ENCODE measurements at places on chromosomes 3 and 15.

GRCh38 chr3:5197470-5198312 is 10.2 kb downstream of the EDEM1 start:
- DNase-seq, result peak; percentile 22

GRCh38 chr3:101123081-101123480 is 129.9 kb upstream of the ABI3BP start:
- DNase-seq, result no peak

GRCh38 chr3:106227068-106227467 is 358.3 kb upstream of the CBLB start:
- no peak for DNase-seq

DNA sequence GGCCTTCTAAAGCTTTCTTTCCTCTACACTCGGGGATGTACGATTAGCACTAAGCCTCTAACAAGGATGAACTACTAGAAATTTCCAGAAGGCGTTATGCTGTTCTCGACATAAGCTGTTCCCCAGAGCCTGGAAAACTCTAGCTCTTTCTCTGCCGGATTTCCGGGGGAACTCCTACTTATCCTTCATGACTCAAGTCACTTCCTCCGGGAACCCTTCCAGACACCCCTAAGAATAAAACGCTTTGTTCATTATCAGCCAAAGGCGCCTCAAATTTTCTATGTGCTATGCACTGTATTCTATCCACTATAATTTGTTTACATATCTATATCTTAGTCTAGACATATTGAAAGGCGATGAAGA is 455 bp upstream of the SNAP23 start:
- no peak for DNase-seq

- DNase-seq, result no peak
These were observed 74.1 kb upstream of the RNF7 start for GRCh38 chr3:141663993-141664392.

DNA sequence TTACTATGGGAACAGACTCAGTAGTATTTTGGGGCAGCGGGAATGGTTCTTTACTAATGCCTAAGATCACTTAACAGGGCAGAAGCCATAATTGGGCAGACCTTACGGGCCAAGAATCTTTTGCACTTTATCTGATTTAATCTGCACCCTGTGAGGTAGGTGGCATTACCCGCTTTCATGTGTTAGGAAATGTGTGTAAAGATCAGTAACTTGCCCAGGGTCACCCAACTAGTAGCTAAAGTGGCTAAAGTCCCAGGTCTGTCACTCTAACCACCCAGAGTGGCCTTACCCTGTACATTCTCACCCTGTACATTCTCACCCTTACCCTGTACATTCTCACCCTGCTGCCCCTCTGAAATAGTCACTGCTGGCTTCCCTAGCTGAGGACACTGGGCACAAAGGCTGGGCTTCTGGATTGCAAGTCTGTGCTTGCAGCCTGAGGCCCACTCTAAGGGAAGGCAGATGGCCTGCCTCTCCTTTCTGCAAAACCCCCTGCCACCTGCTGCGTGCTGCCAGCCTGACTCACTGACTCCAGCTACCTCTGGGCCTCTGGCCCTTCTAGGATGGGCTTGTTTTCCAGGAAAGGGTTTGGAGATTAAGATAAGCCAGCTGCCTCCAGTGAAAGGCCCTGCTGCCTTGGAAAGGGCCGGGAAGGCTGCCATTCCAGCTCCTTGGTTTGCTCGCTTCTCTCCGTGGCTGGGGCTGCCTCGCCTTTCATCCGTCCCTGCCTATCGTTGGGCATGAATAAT is 37.5 kb upstream of the MYZAP start:
- no peak for DNase-seq

DNA sequence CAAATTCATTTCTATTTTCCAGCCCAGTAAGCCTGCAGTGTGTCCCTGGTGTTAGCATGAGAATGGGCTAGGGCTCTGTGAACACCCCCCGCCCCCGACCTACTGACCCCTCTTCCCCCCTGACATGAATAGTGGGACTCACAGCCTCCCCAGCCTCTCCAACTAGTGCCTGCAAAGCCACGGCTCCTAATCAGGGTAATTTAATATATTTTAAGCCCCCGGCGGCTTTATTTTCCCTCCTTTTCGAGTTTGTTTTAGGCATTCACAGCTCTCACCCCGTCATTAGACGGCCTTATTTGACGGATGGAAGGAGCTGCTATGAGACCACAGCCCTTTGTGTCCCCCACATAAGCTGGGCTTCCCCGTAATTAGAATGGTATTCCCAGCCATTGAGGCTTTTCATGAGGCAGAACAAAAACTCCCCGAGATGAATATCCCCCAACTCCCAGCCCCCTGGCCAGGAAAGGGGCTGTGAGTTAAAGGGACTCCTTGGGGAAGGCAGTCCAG is 78.3 kb upstream of the POLG start:
- DNase-seq, result no peak

GRCh38 chr3:191068946-191069813 is 129.9 kb upstream of the OSTN start:
- no peak for DNase-seq

DNA sequence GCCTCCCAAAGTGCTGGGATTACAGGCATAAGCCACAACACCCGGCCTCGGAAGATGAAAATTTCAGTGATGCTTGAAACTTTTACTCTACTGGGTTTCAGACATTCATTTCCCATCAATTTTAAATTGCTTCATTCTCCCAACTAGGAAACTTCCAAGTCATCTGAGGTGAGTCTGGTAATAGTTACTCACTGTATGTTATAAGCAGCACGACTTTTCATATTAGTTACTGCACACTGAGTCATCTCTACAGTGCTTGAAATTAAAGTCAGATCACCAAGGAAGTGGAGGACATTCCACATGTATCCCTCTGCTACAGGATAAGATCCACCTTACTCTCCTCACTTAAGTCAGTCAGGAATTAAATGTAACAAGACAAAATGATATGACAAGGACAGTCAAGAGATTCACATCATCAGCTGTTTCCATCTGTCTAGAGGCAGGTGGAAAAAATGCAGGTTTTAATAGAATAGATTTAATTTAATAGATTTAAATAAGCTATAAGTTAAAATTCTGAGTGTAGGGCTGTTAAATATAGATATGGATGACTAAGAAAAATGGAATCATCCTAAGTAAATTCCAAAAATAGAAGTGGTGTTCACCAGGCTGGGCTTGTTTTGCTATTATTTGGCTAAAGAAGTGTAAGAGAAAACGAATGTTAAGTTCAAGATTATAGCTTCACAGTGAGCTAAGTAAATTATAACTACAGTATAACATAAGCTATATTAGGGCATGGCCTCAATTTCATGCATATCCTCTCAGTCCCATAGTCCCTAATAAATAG is 104.4 kb downstream of the TMCO5A start:
- no peak for DNase-seq

GRCh38 chr15:95869920-95870319 is 460.6 kb upstream of the NR2F2 start:
- peak; percentile 7 for DNase-seq

Measured in effector memory CD8-positive, alpha-beta T cell (primary cell).